ENCODE measurements at places on chromosomes 12 and 14.

DNA sequence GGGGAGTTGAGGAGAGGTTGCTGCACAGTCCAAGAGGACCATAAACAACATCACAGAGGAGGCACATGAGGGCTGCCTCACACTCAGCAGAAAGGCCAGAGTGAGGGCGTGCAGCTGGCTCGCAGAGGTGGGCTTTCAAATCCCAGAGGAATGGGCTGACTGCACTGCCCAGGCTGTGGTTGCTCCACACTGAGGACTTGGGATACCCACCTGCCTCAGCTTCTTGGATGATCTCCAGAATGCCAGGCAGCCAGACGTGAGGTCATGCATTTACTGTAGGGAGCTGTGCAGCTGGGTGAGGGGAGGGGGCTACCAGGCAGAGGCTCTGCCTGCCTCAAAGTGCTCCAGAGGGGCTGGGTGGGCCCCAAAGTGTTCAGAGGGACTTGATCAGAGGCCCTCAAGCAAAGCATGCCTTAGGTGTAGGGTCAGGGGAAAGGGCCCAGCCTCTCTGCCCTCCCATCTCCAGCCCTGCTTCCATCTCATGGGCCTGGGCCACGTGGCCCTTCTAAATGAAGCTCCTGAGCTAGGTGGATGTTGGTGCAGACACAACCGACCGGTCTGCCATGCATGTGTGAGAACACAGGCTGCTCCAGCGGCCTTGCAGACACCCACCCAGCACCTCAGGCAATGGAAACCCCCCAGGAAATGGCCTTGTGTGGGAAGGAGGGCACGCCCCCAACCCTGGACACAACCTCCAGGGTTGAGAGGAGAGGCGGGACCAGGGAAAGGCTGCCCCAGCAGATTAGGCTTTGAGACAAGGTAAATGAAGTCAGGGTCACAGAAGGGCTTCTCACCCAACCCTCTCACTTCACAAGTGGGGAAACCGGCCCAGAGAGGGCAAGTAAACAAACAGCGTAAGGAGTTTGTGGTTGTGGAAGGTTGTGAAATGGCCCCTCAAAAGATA, 90.8 kb downstream of the NTF3 start:
- DNase-seq, result no peak

- DNase-seq, result no peak
Measured at GRCh38 chr12:115859231-115859630, 418.3 kb downstream of the MED13L start.

DNA sequence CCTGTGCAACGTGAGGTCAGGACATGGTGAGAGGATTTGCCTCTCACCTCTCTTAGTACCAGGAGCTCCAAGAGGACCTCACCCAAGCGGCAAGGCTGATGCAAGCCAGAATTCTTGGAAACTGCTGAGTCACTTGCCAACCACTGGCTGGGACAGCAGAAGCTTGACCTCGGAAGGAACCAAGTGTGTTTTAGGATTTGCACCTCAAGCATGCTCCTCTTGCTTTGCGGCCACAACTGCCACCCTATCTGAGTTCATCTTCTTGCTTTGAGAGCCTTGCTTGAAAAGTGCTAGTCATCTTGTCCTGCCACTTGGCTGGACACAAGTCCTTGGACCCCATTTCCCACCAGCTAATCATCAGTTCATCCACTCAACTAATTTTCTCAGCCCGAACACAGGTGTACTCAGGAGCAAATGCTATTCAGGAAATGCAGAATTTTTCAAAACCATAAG, 195.8 kb downstream of the SLC25A21 start:
- DNase-seq, result peak; percentile 34

- no peak for DNase-seq
Measured at GRCh38 chr14:32329146-32329545, at the start of gene AKAP6. AKAP6 (plus strand) TSS chr14:32329298; CDS start chr14:32433494, 104,196 bp downstream.

GRCh38 chr14:88044776-88045446, 40.0 kb downstream of the GPR65 start:
- no peak for DNase-seq

- DNase-seq, result no peak
Measured at GRCh38 chr14:67778792-67779191, 37.6 kb downstream of the ZFYVE26 start.

GRCh38 chr12:88052686-88053085, 23.5 kb upstream of the C12orf50 start:
- DNase-seq, result peak; percentile 43

DNA sequence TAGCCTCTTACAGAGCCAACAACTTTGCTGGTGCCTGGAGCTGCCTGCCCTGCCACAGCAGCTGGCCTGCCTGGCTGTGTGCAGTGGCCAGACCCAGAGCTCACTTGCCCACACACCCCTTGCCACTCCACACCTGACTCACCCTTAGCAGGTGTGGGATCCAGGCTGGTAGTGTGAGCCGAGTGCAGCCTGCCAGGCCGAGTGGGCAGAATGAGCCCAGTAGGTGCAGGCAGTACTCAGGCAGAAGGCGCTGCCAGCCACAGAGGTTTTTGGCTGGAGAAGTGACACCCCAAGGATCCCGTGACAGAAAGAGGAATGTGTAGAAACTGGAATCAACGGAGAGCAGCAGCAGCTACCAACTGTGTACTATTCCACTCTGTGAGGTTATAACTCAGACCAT, 29.8 kb upstream of the PYGL start:
- no peak for DNase-seq

- no peak for DNase-seq
Measured at GRCh38 chr12:26488351-26488750, 293.0 kb downstream of the SSPN start.
